CD4-positive, alpha-beta T cell treated with Interferon alpha-2 for 1 hour (primary cell): ENCODE measurements at places on chromosomes 11 and 22.
A peak's percentile ranks its signal among the peaks of the same experiment; 100 is the strongest.

- no peak for DNase-seq
Observed at GRCh38 chr22:44436736-44437135, 61.3 kb downstream of the RTL6 start.

DNA sequence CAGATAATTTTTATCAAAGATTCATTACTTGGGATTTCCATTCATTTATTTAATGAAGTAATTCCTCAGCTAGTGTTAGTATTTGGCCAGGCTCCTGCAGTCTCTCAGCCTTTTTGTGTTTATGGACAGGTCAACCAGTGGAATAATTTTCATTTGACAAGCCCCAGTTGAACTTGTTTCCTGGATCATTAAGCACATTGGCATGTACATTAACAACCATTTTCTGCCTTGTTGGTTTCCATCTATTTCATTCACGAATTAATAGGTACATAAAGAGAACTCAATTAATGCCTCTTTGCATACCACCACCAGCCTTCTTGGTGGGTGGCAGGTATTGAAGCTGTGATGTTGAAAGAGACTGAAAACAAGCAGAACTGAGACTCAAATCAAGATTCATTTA is 745.2 kb downstream of the KCNA4 start:
- no peak for DNase-seq

- no peak for DNase-seq
Observed at GRCh38 chr11:84634309-84634708, 992.8 kb downstream of the DLG2 start.

- DNase-seq: no peak
Observed at GRCh38 chr22:38981005-38981991, 849 bp upstream of the APOBEC3B start.

GRCh38 chr22:29821291-29822016 is 16.6 kb downstream of the ASCC2 start:
- DNase-seq: peak; percentile 67

DNA sequence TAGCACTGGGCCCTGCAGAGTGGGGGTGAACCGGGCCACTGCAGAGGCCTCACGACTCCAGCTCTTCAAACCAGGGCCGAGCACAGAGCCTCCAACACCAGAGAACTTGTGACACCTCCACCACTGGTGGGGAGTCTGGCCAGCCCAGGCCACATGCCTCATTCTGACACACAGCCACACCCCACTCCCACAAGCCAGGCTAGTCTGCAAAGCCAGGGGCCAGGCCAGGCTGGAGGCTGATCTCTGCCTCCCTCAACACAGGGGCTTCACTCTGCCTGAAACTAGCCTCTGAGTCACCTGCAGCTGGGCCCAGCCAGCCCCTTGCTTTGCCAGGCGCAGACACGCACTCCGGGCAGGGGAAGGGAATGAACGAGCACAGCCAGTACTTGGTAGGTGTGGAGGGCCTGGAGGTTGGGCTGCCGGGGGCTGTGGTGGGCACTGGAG is 102.9 kb downstream of the MED15 start:
- DNase-seq: no peak

GRCh38 chr11:106133529-106133928 is 56.1 kb downstream of the AASDHPPT start:
- no peak for DNase-seq

GRCh38 chr11:69244266-69244665 is 49.7 kb upstream of the MYEOV start:
- no peak for DNase-seq

GRCh38 chr11:62125316-62125715 is 1.5 kb downstream of the INCENP start:
- no peak for DNase-seq

DNA sequence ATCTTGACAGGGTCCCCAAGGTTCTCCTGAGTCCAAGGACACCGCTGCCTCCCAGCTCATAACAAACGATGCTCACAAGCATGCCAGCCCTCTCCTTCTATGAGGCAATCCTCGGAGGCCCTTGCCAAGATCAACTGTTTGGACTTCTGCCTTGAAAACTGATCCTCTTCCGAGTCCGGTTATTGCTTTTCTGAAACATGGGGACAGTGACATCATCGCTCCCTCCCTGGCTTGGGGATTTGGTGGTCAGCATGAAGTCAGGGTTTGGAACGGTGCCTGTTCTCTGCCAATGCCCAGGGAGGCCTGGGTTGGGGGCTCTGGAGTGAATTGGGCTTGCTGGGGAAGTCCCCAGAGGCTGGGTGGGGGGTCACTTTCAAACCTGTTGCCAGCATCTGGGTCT is 149.3 kb downstream of the FBXO7 start:
- DNase-seq: no peak

GRCh38 chr22:50528682-50529415 is 963 bp downstream of the TYMP start:
- DNase-seq: no peak

DNA sequence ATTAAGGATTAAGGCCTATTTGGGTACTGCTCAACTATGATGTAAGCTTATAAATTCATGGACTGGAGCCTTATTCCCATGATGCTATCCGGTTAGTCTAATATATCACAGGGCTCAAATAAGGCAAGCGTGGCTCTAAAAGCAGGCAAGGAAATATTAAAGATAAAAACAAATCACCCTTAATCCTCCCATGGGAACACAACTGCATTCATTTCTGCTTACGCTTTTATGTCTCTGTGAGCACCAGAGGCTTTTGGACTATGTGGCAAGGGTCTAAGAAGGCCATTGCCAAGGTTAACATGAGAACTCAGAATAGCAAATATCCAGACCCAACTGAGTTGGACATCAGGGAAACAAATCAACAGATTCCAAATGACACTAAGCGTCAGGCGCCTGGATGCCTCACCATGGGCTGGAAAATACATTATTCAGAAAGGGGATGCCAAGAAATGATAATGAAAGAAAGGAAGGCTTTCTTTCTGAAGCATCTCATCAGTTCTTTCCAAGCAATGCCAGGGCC is 138.1 kb downstream of the SLC1A2 start:
- no peak for DNase-seq

DNA sequence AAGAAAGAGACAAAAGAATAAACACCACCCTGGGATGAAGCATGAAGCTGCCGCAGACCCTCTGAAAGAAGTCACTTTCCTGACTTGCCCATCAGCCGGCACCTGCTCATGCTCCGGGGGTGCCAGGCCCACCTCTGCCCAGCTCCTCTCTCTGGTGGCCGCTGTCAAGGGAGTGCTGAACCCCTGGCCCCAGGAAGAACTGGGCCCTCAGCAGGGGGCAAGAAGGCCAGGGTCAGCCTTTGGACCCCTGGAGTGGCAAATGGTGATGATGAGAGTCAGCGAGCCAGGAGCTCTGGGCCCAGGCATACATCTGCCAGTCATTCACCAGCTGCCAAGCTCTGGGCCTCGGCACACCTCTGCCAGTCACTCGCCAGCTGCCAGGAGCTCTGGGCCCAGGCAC is 17.4 kb downstream of the TTLL8 start:
- DNase-seq: no peak

DNA sequence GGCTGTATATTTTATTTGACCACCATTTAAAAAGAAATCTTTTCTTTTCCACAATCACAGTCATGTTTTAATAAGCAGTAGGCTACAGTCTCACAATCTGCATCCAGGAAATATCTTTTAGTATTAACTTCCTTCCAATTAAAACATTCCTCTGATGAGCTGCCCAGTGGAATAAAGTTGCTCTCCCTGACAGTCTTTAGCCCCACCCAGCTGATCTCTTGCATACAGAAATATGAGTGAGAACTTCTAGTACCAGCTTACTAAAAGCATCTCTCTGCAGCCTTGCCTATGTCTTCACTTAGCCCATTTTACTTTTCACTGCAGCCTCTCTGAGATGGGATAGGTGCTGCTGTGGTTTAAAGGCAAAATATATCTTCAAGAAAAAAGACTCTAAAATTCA is 143.4 kb upstream of the ANO3 start:
- DNase-seq: no peak

GRCh38 chr11:3840004-3840869 is 522 bp downstream of the RHOG start:
- DNase-seq: peak; percentile 41

DNA sequence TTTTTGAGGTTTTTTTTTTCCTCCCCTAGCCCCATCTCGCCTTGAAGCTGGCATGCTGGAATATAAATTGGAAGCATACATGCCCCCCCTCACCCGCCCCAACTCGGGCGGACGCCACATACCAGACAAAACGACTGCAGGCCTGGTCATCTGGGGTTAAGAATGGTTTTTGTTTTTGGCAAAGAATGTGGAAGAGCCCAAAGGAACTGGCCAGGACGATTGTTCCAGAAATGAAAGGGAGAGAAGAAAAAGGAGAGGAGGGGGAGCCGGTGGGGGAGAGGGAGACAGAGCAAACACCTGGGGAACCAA is 25.0 kb downstream of the MN1 start:
- DNase-seq: no peak

DNA sequence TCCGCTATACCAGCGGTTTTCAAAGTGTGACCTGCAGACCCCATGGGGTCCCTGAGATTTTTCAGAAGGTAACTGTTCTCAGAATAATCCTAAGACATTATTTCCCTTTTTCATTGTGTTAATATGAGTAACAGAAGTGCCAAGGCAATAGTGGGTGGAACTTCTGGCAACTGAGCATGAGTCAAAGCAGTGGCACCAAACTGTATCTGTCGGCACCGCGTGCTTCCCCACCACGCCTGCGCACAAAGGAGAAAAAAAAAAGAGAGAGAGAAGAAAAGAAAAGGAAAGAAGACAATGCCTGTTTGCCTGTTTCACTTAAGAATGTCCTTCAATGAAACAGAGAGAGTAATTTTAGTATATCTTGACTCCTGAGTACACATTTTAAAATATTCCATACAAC is 679.9 kb downstream of the OPCML start:
- no peak for DNase-seq

DNA sequence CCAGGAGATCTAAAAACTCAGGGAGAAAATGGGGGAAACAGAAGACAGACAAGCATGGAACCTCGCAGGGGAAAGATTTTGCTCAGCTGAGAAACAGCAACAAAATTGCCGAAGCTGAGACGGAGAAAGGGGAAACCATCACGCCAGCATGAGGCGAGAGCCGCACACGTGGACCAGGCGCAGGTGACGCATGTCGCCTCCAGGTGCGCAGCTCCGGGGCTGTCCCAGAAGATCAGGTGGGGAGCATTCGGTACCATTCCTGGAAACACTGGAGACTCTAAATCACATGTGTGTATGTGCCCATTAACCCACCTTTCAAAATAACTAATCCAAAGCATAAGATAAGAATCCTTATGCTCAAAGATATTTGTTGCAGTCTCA is 121.7 kb downstream of the BRD1 start:
- DNase-seq: no peak

GRCh38 chr11:122598971-122599370 is 56.6 kb upstream of the UBASH3B start:
- DNase-seq: no peak

- no peak for DNase-seq
Observed at GRCh38 chr22:19590696-19591095, 66.5 kb upstream of the CLDN5 start.

DNA sequence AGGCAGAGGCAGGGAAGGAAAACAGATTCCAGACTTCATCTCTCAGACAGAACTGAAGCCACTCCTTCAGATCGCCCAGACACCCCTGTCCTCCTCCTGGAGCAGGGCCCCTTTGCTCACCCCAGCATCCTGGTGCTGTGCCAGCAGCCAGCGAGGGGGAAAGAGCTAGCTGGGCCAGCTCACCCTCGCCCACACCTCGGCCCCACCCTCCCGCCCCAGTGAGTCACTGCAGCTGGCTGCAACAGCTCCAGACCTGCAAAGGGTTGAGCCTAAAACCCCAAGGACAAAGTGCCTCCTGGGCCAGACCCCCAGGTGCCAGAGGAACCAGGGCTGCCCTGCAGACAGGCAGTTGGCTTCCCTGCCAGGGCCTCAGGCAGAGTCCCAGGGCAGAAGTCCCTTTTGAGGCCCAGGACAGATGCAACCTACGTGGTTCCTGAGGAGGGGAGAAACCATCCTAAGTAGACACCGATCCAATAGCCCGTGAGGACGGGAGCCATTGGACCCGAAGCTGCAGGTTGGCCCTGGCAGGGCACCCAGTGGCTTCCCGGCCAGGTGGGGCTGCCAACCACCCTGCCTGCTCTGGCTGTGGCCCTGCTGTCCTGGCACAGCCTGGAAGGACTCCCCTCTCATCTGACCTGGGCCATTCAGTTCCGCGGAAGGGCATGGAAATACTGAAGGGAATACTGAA is 7.2 kb downstream of the AHNAK start:
- DNase-seq: no peak

- DNase-seq: no peak
Observed at GRCh38 chr11:123272565-123272964, 77.5 kb upstream of the CLMP start.

- DNase-seq: no peak
Observed at GRCh38 chr11:35362521-35362980, 56.8 kb downstream of the SLC1A2 start.

GRCh38 chr22:40818192-40818746 is 877 bp downstream of the SLC25A17 start:
- no peak for DNase-seq

DNA sequence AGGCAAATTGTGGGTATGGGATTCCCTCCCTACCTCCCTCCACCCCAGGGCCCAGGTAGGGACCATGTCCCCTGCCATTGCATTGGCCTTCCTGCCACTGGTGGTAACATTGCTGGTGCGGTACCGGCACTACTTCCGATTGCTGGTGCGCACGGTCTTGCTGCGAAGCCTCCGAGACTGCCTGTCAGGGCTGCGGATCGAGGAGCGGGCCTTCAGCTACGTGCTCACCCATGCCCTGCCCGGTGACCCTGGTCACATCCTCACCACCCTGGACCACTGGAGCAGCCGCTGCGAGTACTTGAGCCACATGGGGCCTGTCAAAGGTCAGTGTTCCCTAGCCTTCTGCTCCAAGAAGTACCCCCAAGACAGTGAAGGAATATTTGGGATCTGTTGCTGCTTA is at the start of gene TOMT:
TOMT (plus strand) TSS at position 37 of the 400 bp plus-strand sequence; CDS start at position 65, 28 bp downstream.
- no peak for DNase-seq

- DNase-seq: no peak
Observed at GRCh38 chr11:120316880-120317688, 8.0 kb upstream of the TLCD5 start.
